ENCODE measurements at places on chromosomes 12 and 14.

DNA sequence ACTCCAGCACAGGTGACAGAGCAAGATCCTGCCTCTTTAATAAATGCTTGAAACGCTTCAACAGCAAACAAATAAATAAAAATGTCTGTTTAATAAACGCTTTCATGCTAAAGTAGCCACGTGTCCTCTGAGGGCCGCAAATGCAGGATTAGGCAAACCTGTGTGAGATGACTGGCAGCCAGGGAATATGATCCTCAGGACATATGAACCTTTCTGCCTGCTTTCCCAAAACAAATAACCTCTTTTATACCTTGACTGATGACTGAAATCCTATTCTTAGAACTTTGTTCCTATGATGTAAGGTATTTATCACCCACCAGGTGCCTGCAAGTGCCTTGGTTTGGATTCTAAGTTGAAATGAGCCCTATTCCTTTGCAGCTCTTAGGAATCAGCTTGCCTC is 14.5 kb upstream of the FLVCR2 start:
- no peak for DNase-seq

- no peak for DNase-seq
Observed at GRCh38 chr14:22070119-22070982, 396.7 kb upstream of the OR4E1 start.

GRCh38 chr14:100193417-100194357 is 34.2 kb upstream of the DEGS2 start:
- no peak for DNase-seq

DNA sequence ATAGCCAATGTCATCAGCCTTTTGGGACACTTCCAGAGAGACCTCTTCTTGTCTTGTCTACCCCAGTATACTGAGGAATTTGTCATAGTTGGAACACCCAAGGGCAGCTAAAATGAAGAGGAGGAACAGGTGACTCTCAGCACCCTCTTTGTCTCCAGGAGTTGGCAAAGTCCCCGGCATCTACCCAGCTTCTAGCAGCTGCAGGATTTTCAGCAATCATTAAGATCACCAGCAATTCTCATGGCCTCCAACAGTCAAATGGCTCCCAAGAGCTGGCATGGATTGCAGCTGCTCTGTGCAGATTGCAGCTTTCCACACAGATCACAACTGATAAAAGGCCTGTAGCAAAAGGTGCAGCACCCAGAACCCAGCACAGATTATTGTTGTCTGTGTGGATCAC is 32.9 kb downstream of the RERGL start:
- DNase-seq = no peak

- no peak for DNase-seq
Observed at GRCh38 chr12:12159988-12160387, 89.2 kb downstream of the BCL2L14 start.

- no peak for DNase-seq
Observed at GRCh38 chr12:3805077-3805476, 52.2 kb upstream of the CRACR2A start.

DNA sequence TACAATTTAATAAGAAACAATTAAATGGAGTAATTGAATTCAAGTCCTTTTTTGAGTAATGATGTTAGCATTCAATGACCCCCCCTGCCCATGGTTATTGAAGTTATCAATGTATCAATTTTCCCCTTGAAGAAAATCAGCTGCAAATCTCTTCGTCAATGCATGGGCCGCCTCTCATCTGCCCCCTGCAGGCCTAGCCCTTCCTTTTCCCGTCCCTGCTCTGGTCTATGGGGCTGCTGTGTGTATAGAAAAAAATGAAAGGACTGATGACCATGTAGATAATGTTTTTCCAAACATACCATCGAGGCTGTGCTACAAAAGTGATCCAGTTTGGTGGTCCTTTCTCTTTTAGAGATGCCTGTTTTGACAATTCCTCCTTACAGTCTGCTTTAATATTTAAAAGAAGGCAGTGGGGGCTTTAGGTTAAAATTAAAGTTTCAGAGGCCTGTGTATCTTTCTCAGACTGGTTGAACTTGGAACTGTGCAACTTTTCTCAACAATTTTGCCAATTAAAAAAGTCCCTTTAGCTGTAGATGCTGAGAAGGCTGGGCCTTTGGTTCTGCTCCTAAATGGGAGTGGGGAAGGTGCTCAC is 98.4 kb downstream of the APAF1 start:
- no peak for DNase-seq

GRCh38 chr12:102642199-102642598 is 161.8 kb upstream of the IGF1 start:
- DNase-seq = no peak

DNA sequence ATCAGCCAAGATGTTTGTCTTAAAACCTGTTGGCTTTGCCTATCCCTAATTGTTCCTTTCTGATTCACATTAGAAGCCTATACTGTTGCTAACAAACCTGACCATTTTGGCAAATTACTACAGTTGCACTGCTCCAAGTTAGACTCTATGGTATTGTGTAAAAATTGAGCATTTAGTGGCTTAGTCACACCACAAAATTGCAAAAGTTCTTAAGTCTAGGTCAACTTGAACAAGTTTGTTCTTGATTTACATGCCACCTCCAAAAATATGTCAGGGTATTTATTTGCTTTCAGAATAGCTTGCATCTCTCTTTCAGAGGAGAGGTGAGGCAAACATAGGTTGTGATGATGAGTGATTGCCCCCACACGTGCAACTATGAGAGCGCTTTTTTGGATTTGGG is 27.0 kb upstream of the PTHLH start:
- no peak for DNase-seq

- no peak for DNase-seq
Observed at GRCh38 chr12:124497039-124497438, 70.4 kb downstream of the NCOR2 start.

- DNase-seq = no peak
Observed at GRCh38 chr12:6899427-6899826, 5.2 kb upstream of the LRRC23 start.

- DNase-seq = no peak
Observed at GRCh38 chr12:43105426-43105981, 446.5 kb downstream of the ADAMTS20 start.

DNA sequence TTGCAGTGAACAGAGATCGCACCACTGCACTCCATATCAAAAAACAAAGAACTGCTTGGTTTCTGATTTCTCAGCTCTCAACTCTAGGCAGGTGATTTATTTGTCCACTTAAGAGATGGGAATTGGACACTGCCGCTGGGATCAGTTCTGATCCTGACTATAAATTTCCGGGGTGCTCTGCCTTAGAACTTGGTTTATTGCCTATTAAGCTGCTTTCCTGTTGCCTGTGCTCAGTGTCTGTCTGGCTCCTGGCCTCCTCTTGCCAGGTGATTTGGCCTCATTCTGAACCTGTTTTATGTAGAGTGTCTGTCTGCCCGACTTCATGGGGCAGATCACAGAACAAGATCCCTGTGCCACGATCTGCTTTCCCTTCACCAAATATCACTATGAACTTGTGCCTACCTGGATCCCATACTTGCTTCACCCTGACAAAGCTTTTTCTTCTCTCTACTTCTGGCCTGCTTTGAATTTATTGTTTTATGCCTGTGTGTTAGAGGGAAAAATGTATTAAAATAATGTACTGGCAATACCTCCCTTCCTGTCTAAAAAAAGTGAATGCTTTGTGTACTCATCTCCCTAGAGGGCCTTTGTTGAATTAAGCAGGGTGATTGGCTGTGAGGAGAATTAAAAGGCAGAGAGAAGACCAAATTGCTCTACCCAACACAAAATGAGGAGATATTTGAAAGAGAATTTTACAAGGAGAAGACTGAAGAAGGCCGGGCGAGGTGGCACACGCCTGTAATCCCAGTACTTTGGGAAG is 27.6 kb downstream of the CDKN1B start:
- DNase-seq = no peak

GRCh38 chr14:24147761-24148428 is 597 bp downstream of the RNF31 start:
- peak; percentile 80 for DNase-seq

- DNase-seq = no peak
Observed at GRCh38 chr14:95519699-95520098, 3.2 kb upstream of the SYNE3 start.

GRCh38 chr12:40002178-40003169 is 103.4 kb downstream of the SLC2A13 start:
- no peak for DNase-seq

- DNase-seq = no peak
Observed at GRCh38 chr14:50795909-50796308, 35.1 kb downstream of the NIN start.

DNA sequence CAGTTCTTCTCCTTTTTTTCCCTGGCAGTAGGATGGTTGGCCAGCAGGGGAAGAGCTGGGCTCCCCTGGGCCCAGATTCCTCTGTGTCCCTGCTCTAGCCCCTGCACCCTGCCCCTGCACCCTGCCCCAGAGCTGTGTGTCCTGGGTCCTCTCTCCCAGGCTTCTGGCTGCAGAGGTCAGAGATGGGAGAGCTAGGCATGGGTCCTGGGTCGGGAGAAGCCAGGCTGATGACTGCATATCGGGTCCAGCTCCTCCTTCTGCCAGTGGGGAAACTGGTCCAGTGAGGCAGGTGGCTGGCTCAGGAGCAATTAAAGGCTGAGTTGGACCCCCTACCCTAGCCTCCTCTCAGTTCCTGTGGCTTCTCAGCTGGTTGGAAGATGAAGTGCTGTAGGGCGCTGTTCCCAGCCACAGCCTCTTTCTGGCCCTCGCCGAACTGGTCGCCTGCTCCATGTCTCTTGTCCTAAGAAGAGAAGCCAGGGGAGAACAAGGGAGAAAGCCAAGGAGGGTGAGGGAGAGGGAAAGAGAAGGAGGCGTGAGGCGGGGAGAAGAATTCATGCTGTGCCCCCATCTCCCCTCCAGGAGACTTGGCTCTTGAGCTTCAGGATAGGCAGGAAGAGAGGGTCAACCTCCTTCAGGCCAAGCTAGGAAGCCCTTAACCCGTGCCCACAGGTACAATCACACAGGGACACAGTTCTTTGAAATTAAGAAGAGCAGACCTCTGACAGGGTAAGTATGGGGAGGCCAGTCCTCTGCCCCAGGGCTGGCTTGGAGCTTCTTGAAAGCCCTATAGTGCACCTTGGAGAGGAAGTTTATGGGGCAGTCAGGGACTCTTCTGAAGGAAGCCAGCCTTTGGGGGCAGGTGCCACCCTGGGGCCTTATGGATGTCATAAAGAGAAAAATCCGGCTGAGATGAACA is 9.5 kb downstream of the VASH1 start:
- peak; percentile 46 for DNase-seq

- DNase-seq = no peak
Observed at GRCh38 chr14:50825307-50825706, 5.7 kb downstream of the NIN start.

GRCh38 chr12:5203274-5203673 is 159.6 kb downstream of the KCNA5 start:
- no peak for DNase-seq

- DNase-seq = no peak
Observed at GRCh38 chr12:11576104-11576503, 73.4 kb upstream of the ETV6 start.

- DNase-seq = no peak
Observed at GRCh38 chr12:65867394-65867793, 43.1 kb downstream of the HMGA2 start.

DNA sequence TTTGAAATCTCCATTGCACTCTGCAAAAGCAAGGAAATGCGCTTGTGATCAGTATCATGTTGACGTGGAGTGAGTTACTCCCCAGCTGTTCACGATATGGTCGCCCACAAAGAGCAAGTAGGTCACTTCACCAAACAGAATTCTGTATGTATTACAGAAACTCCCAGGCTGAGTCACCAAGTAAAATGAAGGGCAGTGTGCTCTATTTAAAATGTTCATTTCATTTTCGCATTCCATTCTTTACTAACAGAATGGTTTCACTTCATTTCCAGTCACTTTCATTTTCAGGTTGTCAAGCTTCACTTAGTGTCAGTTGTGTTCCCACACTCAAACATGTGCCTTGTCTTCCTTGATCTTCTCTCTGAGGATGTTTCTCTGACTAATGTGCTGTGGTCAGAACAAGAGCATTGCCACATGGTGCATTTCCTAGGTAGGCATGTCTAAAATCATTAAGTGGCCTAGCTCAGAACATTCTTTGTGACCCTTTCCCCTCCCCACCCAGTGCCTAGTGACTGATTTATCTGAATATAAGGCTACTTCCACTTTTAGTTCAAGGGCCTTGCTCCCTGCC is 391.2 kb downstream of the RAD51B start:
- no peak for DNase-seq

DNA sequence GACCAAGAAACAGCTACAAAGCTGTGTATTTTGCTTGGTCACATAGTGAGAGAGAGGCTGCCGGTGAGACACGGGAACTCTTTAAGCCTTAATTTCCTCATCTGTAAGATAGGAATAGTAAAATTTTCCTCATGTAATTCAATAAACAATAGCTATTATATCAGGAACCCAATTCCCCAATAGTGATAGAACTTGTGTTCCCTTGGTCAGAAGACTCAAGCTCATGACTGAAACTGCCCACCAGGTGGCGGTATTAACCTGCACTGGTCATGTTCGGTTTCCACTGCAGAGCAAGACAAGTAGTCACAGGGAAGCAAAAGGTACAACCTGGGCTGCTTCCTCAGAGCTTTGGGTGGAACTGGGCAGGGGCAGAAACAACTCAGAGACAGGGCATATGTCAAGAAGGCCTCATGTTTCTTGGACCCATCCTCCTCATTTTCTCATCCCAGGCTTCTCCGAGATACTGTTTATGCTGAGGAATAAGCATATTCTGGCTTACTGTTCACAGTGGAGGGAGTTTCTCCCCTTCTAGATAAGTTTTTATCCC is 4.2 kb upstream of the AJUBA start:
- no peak for DNase-seq

DNA sequence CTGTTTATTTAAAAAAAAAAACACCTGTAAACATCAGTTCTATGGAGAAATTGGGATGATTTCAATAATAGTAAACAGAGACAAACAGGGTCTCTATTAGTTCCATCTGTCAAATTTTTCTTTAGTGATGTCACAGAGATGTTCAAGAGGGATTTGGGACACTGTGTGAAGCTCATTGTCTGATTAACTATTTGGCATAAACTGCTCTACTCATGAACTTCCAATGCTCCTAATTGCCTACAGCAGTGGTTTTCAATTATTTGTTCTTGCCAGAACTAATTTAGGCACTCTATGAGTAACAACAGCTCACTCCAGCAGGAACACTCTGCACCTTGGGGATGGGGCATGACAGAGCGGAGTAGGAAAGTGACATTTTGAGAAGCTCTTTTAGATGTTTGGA is 250.1 kb upstream of the PRKD1 start:
- DNase-seq = no peak

GRCh38 chr12:3228552-3228951 is 151.4 kb downstream of the TSPAN9 start:
- no peak for DNase-seq

GRCh38 chr12:66365718-66366490 is 63.6 kb downstream of the HELB start:
- DNase-seq = no peak

GRCh38 chr14:47439953-47440352 is 235.5 kb downstream of the MDGA2 start:
- no peak for DNase-seq
